ENCODE measurements at places on chromosomes 7 and 10.

GRCh38 chr10:79390057-79390456, 42.8 kb downstream of the PPIF start:
- no peak for DNase-seq

- peak; percentile 36 for DNase-seq
Measured at GRCh38 chr10:88642209-88642608, 22.0 kb upstream of the LIPF start.

- no peak for DNase-seq
Measured at GRCh38 chr7:5636446-5636835, 145.0 kb downstream of the RNF216 start.

GRCh38 chr10:109852475-109853037, 70.8 kb downstream of the XPNPEP1 start:
- peak; percentile 71 for DNase-seq

DNA sequence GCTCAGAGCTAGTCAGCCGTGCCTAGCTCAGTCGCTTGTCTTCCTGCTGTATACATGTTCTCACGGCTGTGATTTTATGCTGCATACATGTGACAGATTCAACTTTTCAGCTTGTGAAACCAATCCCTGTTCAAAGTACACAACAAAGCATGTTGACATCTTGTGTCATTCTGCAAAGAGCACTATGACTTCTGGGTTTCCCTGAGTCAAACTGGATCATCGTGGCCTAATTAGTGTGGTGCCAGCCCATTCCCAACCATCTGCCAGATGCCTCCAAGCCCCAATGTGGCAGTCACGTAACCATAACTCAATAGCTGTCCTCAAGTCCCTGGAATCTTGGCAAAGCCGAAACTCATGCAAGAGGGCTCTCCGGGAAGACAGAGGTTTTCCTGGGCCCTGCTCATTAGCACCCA, 144.8 kb downstream of the MYOF start:
- no peak for DNase-seq

GRCh38 chr10:118950190-118950680, 79.3 kb upstream of the NANOS1 start:
- peak; percentile 45 for DNase-seq

DNA sequence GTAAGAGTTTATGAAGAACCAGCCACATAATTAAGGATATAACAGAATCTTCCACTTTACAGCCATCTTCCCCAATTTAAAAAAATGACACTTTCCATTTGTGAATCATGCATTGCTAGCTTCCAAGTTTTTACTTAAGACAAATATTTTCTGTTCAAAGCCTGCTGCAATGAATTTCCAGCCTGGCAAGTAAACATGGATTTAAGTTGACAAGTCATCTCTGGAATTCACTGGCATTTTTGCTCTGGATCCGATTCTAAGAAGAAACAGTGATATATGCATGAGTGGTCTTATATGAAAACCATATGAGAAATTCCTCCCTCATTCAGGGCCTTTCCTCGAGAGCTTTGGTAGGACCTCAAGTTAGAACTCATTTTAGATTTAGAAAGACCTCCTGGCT, 116.1 kb upstream of the CDCA7L start:
- DNase-seq: no peak

DNA sequence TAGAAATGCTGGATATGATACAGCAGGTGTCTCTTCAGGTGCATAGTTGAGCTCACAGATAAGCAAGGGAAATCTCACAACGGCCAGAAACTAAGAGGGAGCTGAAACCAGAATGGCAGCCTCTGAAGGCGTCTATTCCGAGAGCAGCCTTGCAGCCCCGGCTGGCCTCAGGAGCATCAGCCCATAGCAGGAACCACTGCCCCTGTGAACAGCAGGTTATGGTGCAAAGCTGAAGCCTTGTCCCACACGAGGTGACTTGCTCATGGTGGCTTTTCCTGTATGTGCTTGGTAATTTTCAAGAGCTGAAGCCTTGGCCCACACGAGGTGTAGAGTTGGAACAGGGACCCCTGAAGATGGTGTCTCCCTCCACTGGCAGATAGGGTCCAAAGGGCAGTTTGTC, 33.2 kb downstream of the BNIP3 start:
- DNase-seq: no peak

DNA sequence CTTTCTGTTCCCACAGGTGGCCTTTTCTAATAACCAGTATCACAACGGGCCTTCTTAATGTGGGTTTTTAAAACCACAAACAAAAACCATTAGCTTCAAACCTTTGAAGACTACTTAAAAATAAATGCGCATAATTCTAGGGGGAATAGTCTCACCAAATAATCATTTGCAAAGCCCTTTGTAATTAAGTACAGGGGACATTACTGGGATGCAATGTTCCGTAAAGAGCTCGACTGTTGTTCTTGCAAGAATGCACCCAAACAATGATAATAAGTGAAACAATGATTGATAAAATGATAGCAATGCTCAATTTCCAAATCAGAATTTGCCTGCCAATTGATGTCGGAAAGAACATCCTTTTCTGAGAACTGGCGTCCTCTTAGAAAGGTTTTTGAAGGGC, 589.1 kb upstream of the ADARB2 start:
- no peak for DNase-seq

- DNase-seq: no peak
Measured at GRCh38 chr7:93140582-93141191, 7.5 kb downstream of the SAMD9L start.

DNA sequence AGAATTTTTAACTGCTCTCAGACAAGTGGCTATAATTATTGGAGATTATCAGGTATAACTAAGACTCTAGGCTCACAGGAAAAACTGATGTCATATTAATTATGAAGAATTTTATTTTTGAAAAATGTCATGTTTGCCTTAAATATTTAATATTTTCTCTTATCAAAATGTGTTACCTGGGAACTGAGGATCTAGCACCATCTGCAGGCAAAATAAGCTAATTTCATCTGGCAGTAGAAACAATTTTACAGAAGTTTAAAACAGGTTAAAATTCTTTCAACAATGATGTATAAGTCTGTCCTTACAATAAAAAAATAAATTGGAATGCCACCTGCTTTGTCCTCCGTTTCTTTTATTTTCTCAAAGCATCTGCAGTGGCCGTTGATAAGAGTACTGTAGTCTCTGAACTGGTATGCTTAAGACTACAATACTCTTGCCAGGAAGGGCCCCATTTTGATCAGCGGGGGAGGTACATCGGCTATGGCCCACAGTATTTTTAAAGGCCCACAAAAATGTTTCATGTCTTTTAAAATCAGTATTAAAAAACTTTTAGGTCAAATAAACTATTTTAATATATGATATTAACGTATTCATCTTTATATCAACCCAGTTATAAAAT, 81.3 kb downstream of the VWDE start:
- peak; percentile 41 for DNase-seq

Data from epithelial cell of esophagus (primary cell).